Fibroblast of upper back skin (primary cell): ENCODE measurements at places on chromosomes 4 and X.
A peak's percentile ranks its signal among the peaks of the same experiment; 100 is the strongest.

GRCh38 chrX:54063361-54063760, 19.1 kb upstream of the PHF8 start:
- DNase-seq: no peak

DNA sequence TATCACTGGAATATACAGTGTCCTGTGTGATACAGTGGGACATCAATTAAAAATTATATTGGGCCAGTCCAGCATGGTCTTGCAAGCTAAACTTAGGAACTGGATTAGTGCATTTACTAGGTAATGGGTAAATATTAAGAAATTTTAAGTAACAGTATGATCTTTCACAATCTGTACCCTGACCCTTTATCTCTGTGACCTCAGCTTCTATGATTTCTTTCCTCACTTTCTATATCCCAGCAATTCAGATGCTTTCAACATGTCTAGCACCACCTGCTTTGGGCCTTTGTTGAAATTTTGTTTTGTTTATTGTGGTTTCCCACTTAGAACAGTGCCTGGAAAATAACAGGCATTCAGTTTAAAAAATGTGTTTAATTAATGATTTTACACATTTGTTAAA, 2295.4 kb downstream of the ARAP2 start:
- DNase-seq: no peak

GRCh38 chr4:58941286-58941685, 1831.1 kb upstream of the IGFBP7 start:
- no peak for DNase-seq

DNA sequence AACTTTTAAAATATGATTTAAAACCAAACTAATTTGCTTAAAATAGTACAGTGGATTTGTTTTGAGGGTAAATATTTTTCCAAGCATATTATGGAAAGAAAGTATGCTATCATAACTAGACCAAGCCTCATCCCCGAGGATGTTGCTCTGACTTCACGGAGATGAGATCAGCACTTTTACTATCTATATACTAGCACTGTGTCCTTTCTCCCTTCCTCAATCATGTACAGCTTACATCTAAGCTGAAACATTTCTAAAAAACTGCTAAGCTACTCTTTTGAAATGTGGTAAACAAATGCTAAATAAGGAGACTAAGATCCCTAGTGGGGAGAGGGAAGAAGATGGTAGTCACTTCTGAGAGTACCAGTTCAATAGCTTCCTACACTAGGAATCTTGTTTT, 23.8 kb downstream of the AMMECR1 start:
- DNase-seq: no peak

GRCh38 chr4:110020646-110021443, 108.2 kb downstream of the EGF start:
- DNase-seq: no peak

- DNase-seq: no peak
These were observed 391.0 kb downstream of the SPRY1 start for GRCh38 chr4:123787512-123788080.

DNA sequence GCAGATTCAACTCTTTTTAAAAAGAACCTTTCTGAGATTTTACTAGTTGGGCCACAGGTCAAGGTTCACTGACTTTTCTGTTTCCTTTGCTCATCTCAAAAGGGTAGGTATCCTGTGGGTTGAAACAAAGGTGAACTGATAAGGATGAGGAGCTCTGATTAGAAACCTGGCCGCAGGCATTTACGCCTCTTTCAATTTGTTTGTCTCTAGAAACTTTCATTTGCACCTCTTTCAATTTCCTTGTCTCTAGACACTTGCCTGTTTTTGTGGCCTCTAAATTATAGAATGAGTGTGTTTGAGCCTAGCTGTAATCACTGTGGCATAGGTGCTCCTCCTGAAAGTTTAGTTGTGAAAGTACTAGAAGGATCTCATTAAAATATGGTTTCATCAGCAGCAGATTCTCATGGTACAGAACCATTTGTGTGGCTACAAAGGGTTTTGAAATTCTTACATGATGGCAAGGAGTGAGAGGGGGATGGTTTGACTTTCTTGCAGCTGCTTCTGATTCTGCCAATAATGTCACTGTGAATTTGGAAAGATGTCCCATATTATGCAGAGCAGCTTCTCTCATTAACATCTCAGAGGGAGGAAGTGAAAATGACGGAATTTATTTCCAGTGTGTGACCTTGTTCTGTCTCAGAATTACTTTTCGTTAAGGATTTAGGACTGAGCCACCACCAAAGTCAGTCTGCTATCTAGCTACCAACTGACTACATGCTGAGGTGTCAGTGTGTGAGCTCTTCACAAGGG, 142.2 kb downstream of the SH2D1A start:
- DNase-seq: no peak

- DNase-seq: no peak
These were observed 19.0 kb downstream of the GAB3 start for GRCh38 chrX:154731881-154732280.

DNA sequence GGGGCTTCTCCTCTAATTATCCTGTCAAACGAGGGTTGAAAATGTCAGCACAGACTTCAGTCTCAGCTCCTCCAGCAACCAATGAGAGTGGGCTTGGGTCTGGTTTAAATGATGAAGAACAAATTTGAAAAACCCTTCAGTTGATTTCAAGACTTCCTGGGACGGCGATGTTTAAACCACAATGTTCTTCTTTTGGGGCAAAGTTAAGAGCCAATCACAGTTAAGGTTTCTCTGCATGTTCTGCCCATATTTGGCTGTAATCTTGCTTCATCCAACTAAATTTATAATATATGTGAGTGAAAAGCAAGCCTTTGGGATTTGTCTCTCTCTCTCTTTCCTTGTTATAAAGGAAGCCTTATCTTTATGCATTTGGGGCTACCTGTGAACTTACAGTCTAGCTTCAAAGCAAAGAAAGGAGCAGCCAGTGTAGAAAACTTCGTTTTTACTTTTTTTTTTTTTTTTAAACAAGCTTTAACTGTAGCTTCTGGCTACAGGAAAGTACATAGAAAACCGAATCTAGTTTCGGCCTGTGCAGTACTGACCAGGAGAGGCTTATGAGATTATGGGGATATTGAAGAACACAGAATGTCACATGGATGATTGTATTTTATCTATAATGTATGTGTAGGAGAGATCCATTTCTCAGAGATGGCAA, 46.8 kb upstream of the FAM9C start:
- peak; percentile 3 for DNase-seq

- DNase-seq: no peak
These were observed 366.5 kb downstream of the BCOR start for GRCh38 chrX:39731330-39731667.

GRCh38 chr4:47639531-47639930, 154.5 kb downstream of the ATP10D start:
- DNase-seq: peak; percentile 26

DNA sequence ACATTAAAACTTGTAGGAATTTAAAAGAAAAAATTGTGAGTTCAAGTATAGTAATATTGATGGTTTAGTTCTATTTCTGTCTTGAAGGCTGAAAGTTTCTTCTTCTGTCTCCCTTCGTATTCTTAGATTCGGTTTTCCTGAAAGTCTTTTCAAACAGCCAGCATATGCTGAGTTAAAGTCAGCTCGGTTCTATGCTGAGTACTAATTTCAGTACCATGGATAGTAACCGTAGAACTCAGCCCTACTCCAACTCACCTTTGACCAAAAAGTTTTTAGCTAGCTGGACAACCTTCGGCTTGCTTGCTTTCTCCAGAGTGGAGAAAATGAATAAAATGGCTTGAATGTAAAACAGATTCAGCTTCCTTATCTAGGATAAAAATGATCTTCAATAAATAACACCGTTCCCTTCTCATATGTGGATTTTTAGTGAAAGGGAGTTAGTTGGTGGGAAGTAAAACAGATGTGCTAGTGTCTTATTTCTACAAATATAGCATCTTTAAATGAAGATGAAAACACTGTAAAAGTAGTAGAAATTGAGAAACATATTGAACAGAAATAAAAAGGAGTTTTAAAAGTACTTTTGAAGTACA, 5.2 kb downstream of the POU4F2 start:
- DNase-seq: peak; percentile 20
